ENCODE measurements at places on chromosomes 7 and 10.

- DNase-seq, result no peak
These were observed 13.4 kb upstream of the CXCL12 start for GRCh38 chr10:44398271-44398670.

GRCh38 chr10:60376221-60377041 lies 13.2 kb downstream of the ANK3 start:
- no peak for DNase-seq

DNA sequence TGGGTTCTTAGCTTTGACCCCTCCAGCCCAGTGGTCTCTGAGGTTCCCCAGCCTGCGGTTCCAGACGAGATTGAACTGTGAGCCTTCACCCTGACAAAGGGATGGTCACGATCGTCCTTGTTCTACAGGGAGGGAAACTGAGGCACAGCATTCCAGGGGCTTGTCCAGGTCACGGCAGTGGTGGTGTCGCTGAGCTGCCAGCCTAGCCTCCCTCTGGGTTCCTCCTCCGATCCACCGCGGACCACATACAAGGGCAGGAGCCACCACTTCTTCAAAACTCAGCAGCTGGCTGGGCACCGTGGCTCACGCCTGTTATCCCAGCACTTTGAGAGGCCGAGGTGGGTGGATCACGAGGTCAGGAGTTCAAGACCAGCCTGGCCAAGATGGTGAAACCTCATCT lies 35.8 kb downstream of the ELFN1 start:
- DNase-seq, result no peak

- DNase-seq, result no peak
These were observed 496.2 kb upstream of the SEMA3D start for GRCh38 chr7:85682833-85683620.

GRCh38 chr7:122520971-122521555 lies 177.9 kb downstream of the RNF133 start:
- DNase-seq, result no peak

- no peak for DNase-seq
These were observed 36.6 kb downstream of the PLPP4 start for GRCh38 chr10:120493411-120494312.

DNA sequence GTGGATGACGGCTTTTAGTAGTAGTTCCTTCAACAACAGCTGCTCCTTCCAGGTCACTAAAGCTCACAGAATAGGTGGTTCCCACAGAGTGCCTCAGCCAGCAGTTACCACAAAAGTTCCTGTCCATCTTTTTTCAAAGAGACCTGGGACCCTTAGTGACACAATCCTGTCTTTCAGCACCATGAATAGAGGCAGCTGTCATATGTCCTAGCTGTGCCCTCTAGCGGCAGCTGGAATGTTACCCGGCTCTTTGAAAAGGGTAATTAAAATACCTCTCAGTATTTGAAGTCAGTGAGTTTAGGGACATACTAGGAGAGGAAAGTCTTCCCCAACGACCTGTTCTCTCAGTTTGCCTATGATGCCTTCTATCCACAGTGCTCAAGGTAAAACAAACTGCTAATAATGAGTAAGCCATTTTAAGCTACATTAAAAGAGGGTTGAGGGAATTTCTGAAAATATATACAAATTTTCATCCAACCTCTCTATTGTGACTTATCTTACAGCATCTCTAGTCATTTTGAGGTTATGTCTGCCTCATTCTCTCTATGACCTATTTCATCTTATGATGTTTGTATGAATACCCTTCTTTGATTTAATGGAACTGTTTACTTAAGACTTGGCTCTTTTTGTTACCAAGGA lies 290.8 kb downstream of the NXPH1 start:
- DNase-seq, result peak; percentile 11

- DNase-seq, result no peak
These were observed 71.2 kb upstream of the RPA3 start for GRCh38 chr7:7789551-7789988.

GRCh38 chr10:80472234-80473095 lies 18.4 kb downstream of the TSPAN14 start:
- DNase-seq, result peak; percentile 52

GRCh38 chr10:33235251-33235884 lies 99.1 kb downstream of the NRP1 start:
- DNase-seq, result no peak

DNA sequence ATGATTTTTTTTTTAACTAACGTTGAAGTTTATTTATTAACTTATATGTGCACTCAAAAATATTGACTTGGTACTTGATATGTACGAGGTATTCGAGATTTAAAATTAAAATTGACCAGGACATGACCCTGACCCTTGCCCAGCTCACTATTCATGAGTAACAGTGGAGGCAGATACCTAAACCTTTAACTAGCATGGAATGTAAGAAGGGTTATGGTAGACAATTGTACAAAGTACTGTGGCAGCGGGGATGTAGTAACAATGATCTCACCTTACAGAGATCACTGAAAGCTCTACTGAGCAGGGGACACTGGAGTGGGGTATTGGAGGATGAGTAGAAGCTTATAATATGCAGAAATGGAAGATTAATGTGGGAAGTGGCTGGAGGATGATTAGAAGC lies 60.8 kb downstream of the ADRA2A start:
- DNase-seq, result no peak

GRCh38 chr10:133318494-133319127 lies 9.9 kb downstream of the ZNF511 start:
- peak; percentile 65 for DNase-seq

DNA sequence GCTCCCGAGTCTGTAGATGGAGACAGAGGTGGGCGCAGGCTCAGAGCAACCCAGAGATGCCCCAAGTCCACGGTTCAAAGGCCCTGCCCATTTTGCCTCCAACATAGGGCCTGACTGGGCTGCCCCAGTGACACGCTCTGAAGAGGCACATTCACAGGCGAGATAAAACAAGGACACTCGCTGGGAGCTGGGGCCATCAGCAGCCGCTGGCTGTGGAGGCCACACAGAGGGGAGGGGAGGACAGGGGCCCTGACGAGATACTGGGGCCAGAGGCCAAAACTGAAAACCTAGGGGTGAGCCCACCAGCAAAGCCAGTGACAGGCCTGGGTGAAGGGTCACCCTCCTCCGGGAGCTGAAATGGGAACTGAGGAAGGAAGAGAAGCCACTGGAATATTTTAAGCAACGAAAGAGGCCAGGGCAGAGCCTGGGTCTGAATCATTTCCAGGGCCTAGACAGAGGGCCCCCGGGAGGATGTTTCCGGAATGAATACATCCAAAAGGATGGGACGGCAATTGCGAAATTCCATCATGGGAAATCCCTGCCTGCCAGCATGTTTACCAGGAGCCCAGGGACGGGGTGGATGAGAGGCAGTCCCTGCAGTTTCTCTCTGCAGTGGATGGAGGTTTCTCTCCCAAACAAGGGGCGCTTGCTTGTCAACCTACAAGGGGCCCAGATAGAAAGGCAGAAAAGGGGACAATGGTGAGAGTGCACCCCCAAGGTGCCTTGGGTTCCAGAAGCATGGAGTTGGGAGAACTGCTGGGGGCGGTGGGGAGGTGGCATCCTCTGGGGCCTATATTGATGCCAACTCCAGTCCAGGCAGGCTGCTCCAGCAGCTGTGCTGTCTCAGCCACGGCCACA lies 29.0 kb upstream of the HSPA12A start:
- no peak for DNase-seq

DNA sequence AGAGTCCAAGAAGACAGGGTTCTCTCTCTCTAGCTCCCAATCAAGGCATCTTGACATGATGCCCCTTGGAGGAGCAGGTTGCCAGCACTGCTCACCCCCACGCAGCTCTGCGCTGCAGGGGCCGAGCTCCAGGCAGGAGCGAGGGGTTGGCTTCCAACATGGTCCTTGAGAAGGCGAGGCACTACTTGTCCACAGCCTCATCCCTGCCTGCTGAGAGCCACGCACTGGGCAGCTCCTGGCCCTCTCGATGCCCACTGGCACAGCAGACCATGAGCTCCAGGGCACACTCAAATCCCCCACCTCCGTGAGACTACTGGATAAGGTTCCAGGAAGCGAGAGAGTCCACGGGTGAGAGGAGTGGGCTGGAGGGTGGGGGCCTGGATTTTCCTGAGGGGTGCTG lies 31.1 kb downstream of the RAMP3 start:
- DNase-seq, result no peak

GRCh38 chr7:45494885-45495284 lies 79.3 kb upstream of the ADCY1 start:
- DNase-seq, result no peak

DNA sequence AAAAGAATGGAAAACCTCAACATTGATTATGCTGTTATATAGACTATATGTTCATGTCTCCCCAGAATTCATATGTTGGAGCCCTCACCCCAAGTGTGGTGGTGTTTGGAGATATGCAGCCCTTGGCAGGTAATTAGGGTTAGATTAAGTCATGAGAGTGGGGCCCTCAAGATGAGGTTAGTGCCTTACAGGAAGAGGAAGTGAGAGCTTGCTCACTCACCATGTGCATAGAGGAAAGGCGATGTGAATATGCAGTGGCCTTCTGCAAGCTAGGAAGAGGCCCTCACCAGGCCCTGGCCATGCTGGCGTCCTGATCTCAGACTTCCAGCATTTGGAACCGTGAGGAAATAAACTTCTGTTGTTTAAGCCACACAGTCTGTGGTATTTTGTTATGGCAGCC lies 14.8 kb downstream of the ZNF33A start:
- no peak for DNase-seq

DNA sequence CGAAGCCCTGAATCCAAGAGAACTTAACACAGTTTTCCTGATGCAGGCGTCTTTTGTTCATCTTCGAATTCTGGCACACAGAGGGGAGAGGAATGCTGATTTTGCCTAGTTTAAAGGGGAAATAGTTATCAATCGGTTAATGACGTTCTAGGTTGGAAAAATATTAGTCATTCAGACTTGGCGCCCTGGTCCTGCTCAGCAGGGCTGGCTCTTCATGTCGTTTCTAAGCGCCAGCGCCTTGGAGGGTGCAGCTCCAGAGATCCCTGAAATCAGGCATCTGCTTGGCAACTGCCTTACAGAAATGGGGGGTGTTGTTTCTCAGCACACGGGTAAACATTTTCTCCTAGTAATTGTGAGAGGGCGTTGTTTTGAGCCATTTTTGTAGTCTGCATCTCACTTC lies 1.3 kb upstream of the PRTFDC1 start:
- no peak for DNase-seq

- DNase-seq, result no peak
These were observed 26.2 kb upstream of the ZNF488 start for GRCh38 chr10:47410271-47410670.

DNA sequence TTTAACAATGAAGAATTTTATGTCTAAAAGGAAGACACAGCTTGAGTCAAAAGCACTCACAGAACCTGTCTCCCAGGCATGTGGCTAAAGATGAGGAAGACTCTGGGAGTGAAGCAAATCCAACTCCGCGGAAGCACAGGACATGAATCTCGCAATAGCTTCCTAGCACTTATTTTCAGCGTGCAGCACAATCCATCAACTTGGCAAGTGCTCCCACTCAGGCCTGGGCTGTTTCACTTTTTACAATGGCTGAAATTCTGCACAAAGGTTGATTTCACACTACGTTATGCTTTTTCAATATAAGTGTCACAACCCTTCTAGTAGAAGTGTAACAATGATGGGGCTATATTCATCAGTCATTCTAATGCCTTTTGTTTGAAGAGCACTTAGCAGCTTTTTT lies 180.2 kb downstream of the XPNPEP1 start:
- DNase-seq, result no peak

GRCh38 chr7:121116396-121116795 lies 127.9 kb downstream of the CPED1 start:
- no peak for DNase-seq

- no peak for DNase-seq
These were observed 8.0 kb downstream of the SAR1A start for GRCh38 chr10:70162151-70162891.

GRCh38 chr10:10389182-10389581 lies 628.5 kb upstream of the CELF2 start:
- DNase-seq, result no peak

DNA sequence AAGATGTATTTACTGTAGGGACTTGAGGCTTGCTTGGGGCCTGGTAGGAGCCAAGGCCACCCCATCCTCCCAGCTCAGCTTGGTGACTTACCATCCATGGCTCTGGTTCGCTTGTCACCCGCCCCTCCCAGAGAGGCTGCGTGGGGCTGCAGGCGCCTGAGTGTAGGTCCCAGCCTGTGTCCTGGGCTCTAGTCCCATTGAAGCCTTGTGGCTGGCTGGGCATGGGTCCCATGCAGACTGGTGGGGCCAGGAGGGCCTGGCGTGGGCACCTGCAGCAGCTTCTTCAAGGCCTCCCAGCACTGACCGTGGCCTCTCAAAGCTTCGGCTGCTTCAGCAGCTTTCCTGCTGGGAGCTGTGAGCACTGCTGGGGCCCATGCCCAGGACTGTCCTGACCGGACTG lies 118.1 kb downstream of the INPP5A start:
- no peak for DNase-seq

DNA sequence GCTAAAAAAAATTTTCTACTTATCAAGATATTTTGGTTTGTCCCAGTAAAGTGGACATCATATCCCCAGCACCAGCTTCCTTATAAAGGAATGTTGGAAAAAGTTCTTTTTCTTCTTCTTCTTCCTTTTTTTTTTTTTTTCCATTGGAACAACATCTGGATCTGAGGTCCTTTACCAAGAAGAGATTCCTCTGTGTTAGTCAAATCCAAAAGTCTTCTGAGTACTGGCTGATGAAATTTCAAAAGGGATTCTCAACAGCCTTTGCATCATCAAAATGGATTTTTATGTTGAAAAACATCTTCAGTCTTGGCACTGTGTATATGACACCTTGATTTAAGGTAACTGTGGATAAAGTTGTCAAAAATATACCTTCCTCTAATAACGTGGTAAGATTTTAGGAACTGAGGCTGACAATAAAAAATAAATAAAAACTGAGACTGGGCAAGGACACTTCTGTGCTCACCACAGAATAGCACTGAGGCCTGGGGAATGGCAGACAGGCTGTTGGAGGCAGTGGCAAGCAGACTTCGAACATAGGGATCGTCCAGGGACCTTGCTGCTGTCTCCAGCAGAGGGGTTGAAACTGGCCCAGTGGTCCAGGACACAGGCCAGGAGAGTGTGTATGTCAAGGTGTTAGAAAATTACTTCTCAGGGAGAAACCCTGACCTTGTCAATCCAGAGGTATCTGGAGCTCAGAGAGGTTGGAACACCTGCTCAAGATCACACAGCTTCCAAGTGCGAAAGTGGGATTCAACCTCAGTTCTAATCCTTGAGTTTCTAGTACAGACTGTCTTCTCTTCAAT lies 130.4 kb downstream of the PTPN20 start:
- no peak for DNase-seq

- no peak for DNase-seq
These were observed 547.4 kb downstream of the ZWINT start for GRCh38 chr10:55813451-55814170.

GRCh38 chr10:124492266-124492665 lies 30.6 kb downstream of the LHPP start:
- DNase-seq, result no peak

DNA sequence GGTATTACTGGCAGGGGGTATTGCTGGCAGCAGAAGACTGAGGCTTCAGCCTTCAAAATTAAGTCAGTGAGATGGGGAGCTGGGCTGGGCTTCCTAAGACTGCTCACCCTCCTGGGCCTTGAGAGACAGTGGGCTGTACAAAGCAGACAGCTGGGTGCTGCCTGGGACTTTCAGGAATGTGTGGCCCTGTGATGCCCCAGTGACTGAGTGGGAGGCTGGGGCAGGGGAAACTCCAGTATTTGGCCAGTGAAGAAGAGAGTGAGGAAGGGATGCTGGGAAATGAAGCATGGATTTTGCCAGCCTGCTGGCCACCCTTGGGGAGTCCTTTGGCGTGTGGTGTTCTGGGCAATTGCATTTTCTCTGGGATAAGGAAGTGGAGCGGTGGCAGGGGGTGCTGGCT lies 442 bp downstream of the ANKRD2 start:
- DNase-seq, result no peak

GRCh38 chr10:480928-481552 lies 208.4 kb downstream of the DIP2C start:
- no peak for DNase-seq

- DNase-seq, result no peak
These were observed 104.3 kb downstream of the RSU1 start for GRCh38 chr10:16712883-16713282.
